ENCODE measurements at places on chromosomes 12 and 14.
A peak's percentile ranks its signal among the peaks of the same experiment; 100 is the strongest.

DNA sequence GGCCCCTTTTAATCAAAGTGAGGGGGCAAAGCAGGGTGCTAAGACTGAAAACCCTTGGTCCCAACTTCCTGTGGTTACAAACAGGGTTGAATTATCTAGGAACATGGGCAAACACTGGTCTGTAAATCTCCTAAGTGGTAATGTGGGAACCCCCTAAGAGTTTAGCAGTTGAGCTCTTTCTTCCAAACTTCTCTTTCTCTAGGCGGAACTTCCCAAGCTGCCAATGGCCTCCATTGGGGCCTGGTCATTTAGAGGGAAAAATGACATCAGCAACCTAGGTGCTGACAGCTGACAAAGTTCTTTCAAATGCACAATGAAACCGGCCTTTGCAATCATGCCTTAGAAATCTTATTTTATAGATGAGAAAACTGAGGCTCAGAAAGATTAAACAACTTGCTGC is 17.7 kb downstream of the HEBP1 start:
- DNase-seq = no peak

DNA sequence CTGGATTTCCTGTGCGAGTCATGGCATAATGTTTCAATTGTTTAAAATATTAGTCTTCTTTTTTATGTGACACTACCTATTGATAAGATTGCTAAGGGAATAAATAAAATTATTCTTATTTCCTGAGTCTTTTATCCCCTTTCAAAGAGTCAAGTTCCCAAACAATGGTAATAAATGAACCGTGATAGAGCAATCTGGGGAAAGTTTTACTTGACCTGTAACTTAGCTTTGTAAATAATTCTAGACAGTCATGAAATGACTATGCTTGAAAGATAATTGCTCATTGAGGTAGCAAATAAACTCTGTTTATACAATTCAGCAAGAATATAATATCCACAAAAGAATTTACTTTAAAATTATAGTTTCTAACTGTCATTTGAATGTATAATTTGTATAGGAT is 82.1 kb downstream of the TSPAN8 start:
- no peak for DNase-seq

DNA sequence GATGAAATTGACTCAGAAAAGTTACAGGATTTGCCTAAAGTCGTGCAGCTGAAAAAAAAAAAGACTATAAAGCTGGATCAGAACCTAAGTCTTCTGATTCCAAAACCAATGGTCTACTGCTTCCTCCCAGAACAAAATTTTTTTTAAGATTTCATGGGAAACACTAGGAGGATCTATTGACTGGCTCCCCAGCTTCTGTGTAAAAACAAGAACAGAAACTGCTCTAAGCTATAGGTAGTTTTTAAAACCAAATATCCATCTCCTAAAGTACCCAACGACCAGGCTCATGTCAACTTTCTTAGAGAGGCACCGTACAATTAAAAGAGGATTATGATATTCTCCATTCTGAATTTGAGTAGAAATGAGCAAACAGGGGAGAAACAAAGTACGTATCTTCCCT is 9.4 kb downstream of the FMNL3 start:
- DNase-seq = no peak

GRCh38 chr12:99984271-99985128 is at the start of gene ANKS1B:
ANKS1B (minus strand) TSS chr12:99984936; CDS start chr12:99984237, 699 bp downstream.
- no peak for DNase-seq

GRCh38 chr14:68079941-68080697 is 260.5 kb downstream of the RAD51B start:
- DNase-seq = no peak

DNA sequence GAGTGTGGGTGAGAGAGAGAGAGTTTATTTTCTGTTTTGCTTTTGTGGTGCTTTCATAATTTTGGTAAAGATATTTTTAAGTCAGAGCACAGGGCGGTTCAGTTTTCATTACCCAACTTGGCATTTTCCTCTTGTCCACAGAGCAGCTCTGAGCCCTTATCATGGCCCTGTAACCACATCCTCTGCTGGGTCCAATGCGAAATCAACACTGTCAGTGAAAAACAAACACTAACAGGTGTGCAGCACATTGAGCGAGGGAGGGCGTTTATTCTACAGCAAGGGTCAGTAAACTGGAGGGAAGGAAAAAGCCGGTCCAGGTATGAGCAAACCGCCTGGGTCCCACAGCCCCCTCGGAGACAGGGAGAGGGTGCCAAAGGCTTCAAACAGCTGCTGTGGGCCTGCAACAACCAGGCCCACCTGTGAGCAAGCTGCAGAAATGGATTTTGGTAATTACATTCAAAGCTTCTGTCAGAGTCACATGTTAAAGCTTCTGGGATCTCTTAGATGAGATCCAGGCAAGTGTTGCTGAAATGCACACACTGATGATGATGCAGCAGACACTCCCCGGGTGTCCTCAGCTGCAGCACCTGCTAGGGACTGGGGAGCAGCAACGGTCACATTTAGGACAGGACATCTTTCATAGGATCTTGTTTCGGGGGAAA is 132.7 kb upstream of the DYRK2 start:
- DNase-seq = no peak

- DNase-seq = no peak
Measured at GRCh38 chr12:53867216-53868012, 71.2 kb upstream of the HOXC13 start.

- no peak for DNase-seq
Measured at GRCh38 chr14:33131801-33132200, 193.1 kb downstream of the NPAS3 start.

GRCh38 chr12:16766736-16767135 is 160.8 kb upstream of the LMO3 start:
- no peak for DNase-seq

- DNase-seq = no peak
Measured at GRCh38 chr12:79674629-79675028, 16.1 kb downstream of the PAWR start.

DNA sequence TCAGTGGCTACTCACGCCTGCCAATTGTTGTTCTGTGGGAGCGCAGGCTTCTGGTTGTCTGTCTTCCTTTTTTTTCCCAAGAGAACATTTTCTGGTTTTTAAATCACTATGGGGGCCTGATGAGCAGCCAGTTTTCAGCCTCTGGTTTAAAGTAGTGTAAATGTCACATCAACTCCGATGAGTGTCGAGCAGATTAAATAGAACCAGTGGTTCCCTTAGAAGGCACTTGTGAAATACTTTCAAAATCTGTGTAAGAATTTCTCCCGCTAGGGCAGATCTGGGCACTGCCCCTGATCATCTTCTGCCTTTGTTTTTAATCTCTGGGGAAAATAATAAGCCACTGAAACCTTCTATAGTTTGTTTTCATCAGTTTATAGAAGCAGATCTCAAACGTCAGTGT is 130.4 kb downstream of the PRIMA1 start:
- DNase-seq = no peak

GRCh38 chr12:19480459-19480858 is 41.2 kb downstream of the AEBP2 start:
- no peak for DNase-seq

DNA sequence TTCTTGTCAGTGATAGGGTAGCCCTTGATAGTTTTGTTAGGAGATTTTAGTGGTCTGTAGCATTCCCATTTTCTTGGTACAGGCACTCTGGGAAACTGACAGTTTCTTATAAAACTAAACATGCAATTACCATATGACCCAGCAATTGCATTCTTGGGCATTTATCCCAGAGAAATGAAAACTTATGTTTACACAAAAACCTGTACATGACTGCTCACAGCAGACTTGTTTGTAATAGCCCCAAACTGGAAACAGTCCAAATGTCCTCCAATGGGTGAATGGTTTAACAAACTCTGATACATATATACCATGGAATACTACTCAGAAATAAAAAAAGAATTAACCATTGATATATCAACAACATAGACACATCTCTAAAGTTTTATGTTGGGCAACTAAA is 75.5 kb downstream of the BORCS5 start:
- peak; percentile 65 for DNase-seq

- DNase-seq = no peak
Measured at GRCh38 chr14:38316922-38317321, 61.0 kb upstream of the CLEC14A start.

DNA sequence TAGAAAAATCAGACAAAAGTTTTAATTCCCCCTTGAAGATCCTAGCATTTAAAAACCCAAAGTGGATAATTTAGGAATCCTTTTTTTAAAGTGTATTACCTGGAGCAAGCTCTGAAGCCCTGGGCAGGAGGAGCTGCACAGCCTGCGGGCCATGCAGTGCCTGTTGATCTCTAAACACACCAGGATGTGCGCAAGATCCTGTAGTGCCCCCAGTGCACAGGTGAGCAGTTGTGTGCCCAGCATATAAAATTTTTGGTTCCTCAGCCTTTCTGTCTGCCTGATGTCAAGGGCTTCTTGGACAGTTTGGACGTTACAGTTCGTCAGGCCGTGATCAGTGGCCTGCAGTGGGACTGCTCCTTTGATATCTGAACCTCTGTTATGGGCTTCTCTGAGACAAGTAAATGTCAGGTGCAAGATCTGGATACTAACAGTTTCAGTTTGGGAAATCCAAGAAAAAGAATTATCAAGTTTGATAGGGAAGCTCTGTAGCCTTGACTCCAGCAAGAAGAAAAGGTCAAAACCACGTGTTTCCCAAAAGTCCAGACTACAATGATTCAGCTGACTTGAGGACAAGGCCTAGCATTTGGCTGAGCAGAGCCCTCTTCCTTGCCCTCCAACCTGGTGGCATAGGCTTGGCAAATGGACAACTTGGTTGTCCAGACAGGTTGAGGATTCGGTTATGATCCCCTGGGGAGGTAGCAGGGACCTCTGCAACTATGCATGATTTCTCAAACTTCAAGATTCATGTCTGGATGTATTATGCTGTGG is 1.0 kb downstream of the ATXN7L3B start:
- no peak for DNase-seq

GRCh38 chr12:95796982-95797289 is 6.4 kb upstream of the NTN4 start:
- DNase-seq = no peak

GRCh38 chr12:34547276-34547675 is 525.0 kb downstream of the ALG10 start:
- DNase-seq = no peak

DNA sequence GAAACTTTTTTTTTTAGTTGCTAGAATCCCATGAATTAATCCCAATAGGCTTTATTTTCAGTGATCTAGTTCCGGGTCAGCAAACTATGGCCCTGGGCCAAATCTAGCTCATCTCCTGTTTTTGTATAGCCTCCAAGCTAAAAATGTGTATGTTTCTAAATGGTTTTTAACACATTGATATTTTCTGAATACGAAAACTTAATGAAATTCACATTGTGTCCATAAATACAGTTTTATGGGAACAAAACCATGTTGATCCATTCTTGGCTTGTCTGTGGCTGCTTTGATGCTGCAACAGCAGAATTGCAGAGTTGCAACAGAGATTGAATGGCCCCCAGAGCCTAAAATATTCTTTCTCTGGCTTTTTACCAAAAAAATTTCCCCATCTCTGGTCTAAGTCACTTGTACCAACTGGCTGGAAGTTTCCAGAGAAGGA is 47.5 kb downstream of the ZNF664 start:
- no peak for DNase-seq

GRCh38 chr12:47920913-47921312 is 16.1 kb upstream of the VDR start:
- no peak for DNase-seq

DNA sequence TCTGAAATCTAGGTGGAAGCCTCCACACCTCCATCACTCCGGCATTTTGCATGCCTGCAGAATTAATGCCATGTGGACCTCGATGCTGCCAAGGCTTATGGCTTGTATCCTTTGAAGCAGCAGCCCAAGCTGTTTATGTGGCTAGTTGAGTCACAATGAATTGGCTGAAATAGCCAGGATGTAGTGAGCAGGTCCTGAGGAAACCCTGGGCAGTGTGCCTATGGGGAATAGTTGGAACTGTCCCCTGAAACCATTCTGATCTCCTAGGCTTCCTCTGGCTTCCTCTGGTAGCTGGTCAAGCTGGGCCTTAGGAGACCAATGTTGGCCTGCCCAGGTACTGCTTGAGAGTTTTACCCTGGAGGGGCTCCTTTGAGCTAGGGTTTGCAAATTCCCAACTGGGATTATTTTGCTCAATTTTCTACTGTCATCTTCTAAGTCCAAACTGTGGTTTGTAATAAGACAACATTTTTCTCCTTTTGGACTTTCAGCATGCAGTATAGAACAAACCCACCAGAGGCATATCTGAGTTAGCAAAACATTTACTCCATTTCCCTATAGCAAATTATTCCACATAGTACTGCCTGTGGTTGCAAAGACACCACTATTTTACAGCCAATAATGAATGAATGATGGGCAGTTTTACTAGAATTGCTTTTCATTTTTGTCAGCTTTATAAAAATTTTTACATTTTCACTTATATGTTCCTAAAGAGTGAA is 85.1 kb upstream of the AMIGO2 start:
- DNase-seq = no peak
